ENCODE measurements at places on chromosomes 2 and 18.
A peak's percentile ranks its signal among the peaks of the same experiment; 100 is the strongest.

- DNase-seq, result no peak
These were observed 75.2 kb downstream of the SEPTIN10 start for GRCh38 chr2:109538546-109538945.

GRCh38 chr2:169258045-169258601 is 104.2 kb downstream of the LRP2 start:
- no peak for DNase-seq

DNA sequence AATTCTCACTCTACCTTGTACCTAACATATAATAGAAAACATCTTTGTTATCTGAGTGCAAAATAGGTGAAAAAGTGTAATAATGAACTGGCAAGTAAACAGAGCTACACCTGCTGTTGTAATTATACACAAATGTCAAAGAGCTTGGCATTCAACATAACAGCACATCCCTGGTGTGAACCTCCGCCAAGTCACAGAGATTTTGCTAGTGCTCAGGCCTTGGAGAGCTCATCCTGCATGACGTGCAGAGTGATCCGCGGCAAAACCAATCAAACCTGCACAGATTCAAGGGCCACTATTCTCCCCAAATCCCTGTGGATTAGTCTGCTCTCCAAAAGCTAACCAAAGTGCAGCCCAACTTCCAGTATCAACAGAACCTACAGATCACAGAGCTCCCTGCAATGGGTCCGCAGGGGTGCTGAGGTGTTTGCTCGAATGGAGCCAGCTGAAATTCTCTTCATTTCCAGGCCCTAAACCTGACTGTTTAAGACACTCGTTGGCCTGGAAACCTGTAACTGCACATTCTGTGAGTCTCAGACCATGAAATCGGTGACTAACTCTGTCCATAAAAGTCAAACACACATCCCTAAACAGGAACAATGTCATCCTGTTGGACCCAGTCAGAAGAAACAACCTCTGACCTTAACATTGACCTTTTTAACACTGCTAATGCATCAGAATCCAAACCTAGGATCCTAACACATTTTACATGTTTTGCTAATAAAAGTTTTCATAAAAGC is 111.8 kb downstream of the EPB41L3 start:
- no peak for DNase-seq

- no peak for DNase-seq
These were observed 798.8 kb upstream of the HS6ST1 start for GRCh38 chr2:129117434-129117833.

GRCh38 chr2:224039080-224039769 is at the start of gene SERPINE2:
Gene SERPINE2 (minus strand): TSS chr2:224039286. CDS start chr2:224001900, 37,386 bp downstream.
- DNase-seq, result peak; percentile 28

GRCh38 chr2:34729845-34730244 is 1130.7 kb upstream of the FAM98A start:
- no peak for DNase-seq

DNA sequence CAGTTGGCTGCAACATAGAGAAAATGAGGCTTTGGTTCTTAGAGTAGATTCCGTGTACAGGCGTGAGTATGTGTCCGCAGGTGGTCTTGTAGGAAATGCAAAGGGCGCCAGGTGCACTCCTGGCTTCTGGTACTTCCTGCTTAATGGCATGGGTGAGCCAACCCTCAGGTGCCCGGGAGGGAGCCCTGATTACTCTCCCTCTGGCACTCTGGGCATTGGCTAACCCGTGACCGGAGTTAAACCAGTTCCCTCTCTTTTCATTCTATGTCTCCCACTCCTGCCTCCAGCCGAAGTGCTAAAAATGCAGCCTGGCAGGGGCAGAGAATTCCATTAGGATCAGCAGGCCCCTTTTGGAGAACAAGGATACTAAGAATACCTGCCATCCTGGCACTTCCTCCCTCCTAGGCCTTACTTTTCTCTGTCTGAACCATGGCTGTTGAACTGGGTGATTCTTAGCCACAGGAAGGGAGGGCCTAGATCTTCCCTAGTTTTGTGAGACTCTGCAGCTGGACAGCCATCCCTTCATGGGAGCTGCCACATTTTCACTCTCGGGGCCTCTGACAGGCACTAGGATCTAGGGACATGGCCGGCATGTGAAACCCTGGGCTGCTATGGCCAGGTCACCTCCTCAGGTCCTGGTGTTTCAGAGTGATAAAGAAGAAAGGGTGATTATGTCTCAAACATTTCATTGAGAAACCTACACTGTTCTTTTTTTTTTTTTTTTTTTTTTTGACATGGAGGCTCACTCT is 6.5 kb downstream of the MERTK start:
- DNase-seq, result no peak

Measured in CD4-positive, alpha-beta T cell treated with Interferon gamma for 1 hour (primary cell).